ENCODE measurements at places on chromosomes 6 and 20.

DNA sequence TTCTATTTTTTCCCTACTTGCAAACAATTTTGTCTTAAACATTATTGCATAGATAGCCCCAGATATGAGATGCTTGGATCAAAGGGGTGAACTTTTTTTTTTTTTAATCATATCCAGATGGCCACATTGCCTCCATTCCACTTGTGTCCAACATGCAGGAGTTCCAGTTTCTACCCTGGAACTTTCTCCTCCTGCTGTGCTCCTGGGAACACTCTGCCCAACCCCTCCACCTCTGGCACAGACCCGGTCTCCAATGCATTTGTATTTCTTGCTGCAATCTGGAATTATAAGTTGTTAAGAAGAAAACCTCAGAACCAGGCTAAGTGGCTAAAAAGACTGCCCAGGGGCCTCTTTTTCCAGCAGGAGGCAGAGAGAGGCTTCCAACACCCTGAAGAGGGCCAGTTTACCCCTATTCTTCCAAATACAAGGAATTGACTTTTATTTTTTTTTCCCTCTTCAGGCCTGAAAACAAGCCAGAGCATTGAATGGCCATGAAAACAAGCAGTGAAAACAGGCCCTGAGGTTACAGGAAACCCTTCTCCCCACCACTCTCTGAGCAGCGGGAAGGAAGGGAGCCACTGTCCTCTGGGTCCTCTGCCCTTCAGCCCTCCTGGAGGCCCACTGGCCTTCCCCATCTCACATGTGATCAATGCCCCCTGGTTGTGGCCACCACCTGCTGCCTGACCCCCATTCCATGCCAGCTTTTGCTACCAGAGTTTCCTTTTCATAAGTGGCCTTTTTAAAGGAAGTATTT, 44.3 kb downstream of the PDYN start:
- DNase-seq, result no peak

- no peak for DNase-seq
These were observed 627 bp downstream of the RPS18 start for GRCh38 chr6:33272275-33273128.

DNA sequence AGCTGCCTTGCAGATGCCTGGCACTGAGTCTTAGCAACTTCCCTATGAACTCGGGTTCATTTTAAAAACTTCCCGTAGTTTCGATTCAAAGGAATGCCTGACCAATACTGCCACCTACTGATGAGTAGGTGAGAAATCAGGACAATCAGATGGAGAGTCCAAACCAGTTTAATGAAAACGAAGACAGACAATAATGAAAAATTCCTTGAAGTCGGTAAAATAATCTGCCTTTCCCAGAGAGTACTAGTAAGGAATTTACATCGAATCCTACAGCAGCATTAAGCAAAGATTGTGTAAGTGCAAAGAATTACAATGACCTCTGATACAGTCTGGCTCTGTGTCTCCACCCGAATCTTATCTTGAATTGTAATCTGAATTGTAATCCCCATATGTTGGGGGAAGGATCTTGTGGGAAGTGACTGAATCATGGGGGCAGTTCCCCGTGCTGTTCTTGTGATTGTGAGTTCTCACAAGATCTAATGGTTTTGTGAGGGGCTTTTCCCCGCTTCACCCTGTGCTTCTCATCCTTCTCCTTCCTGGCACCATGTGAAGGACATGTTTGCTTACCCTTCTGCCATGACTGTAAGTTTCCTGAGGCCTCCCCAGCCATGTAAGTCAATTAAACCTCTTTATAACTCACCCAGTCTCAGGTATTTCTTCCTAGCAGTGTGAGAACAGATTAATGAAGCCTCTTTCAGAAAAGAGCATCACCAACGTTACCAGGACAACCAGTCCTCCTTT, 134.4 kb downstream of the ARHGAP18 start:
- DNase-seq, result no peak

- no peak for DNase-seq
These were observed 115.9 kb downstream of the PREX1 start for GRCh38 chr20:48711696-48712464.

DNA sequence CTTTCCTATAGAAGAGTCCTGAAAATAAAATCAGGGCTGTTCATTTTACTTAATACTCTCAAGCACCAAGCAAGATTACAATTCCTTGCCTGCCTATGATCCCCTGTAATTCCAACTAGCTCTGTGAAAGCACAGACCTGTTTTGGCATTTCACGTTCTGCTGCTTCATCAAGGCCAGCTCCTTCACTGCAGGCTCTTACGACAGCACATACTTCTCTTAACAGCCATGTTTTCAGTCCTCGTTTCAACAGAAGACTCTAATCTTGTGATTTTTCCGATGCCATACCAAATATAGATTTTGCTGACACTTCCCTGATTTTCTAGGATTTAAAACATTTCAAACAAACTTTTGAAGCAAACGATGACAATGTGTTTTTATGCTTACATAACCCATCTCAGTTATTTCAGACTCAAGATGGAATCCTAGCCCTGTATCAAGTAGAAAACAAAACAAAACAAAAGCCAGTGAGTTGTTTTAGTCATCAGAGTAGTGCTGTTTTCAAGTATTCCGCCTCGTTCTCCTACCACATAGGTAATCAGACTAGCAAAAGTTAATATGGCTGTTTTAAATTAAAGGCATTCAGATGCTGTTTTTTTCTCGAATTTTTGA, 616.5 kb upstream of the CITED2 start:
- no peak for DNase-seq

GRCh38 chr6:148932731-148933130, 185.9 kb downstream of the UST start:
- no peak for DNase-seq

GRCh38 chr6:118974790-118975189, 39.8 kb upstream of the MCM9 start:
- no peak for DNase-seq

GRCh38 chr6:31400467-31401289, 2.7 kb upstream of the MICA start:
- peak; percentile 71 for DNase-seq

GRCh38 chr6:45690846-45691245, 313.1 kb upstream of the SUPT3H start:
- DNase-seq, result no peak

DNA sequence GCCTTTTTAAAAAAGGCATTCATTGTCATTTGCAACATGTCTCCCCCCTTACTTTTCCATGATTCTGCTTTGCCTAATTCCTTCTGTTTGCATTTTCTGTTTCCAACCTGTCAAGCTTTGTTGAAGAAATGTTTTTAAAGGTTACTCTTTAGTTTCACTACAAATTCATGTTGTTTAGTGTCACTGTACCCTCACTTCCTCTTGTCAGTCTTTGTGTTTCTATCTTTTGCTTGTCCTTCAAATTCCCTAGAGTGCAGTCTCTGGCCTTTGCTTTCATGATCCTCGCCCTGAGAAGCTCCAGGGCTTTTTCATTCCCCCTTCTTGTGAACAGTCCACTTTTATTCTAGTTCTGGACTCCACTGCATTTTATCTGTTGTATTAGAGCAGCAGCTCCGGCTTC, 90.6 kb downstream of the MAP3K4 start:
- DNase-seq, result no peak

- DNase-seq, result no peak
These were observed 1.9 kb upstream of the PTPN1 start for GRCh38 chr20:50508171-50508755.

DNA sequence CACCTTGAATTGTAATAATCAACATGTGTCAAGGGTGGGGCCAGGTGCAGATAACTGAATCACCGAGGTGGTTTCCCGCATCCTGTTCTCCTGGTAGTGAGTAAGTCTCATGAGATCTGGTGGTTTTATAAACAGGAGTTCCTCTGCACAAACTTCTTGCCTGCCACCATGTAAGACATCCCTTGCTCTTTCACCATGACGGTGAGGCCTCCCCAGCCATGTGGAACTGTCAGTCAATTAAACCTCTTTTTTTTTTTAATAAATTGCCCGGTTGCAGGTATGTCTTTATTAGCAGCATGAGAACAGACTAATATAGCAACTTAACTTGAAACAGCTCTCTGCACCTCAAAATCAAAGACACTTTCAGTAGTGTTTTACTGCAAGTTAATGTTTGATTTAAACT, 121.6 kb downstream of the OGFRL1 start:
- no peak for DNase-seq

DNA sequence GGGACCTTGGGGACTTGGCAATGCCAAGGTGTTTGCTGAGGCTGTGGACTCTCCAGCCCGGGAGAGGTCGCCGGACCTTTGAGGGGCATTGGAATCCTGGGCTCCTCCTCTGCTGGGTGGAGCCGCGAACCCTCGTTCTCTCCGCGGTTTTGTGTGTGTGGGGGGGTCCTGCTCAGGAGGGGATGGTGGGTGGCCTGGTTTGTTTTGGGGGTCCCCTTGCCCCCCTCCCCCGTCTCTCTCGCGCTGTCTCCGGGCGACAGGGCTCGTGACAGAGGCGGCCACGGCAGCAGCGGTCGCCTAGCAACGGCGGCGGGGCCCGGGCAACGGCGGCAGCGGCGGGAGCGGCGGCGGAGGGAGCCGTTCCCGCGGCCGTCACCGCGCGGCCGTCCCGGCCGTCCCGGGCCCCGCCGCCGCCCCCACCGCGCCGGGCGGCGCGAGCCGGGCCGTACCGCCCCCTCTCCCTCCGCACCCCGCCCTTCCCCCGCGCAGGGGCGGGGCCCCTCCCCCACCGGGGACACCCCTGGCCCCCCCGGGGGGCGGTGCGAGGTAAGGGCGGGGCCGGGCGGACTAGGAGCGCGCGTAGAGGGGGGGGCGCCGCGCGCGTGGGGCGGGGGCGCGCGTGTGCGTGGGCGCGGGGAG, 7.8 kb downstream of the SYNGAP1 start:
- DNase-seq, result no peak

GRCh38 chr6:326896-327537, 34.7 kb downstream of the DUSP22 start:
- DNase-seq, result no peak

- no peak for DNase-seq
These were observed 4.1 kb downstream of the SH3BGRL2 start for GRCh38 chr6:79635232-79635543.

- DNase-seq, result no peak
These were observed 116.1 kb downstream of the VEGFA start for GRCh38 chr6:43886067-43886461.

GRCh38 chr20:8073024-8073832, 53.7 kb upstream of the TMX4 start:
- DNase-seq, result no peak

GRCh38 chr6:138847884-138848283, 52.0 kb downstream of the ECT2L start:
- DNase-seq, result no peak

DNA sequence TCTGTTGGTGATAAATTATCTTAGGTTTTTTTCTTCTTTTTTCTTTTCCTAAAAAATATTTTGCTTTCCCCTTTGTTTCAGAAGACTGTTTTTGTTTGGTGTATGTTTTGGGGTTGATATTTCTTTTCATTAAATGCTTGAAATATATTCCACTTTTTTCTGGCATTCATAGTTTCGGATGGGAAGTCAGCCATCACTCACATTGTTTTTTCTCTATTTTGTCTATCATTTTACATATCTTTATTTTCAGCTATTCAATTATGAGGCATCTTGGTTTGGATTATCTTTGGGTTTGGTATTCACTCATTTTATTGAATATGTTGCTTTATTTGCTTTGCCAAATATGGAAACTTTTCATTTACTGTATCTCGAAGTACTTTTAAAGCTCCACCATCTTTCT, 600.5 kb upstream of the EYS start:
- DNase-seq, result no peak

DNA sequence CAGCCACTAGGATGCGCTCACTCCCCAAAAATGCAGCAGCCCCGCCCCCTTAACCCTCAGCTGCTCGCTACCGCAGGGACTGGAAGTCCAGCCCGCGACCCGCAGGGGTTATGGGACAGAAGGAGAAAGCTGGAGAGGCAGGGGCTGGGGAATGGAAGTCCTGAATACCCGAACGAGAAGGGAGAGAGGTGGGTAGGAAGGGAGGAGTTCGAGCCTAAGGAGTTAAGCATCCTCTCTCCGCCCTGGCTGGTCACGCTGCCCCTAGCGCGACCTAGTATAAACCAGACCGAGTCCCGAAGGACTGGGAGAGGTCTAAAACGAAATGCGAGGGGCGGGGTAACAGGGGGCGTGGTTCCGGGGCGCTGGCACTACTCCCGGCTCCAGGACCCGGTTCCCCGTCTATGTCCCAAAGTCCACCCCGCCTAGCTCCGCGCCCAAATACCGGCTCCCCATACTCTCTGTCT, 448 bp upstream of the DDAH2 start:
- peak; percentile 91 for DNase-seq

DNA sequence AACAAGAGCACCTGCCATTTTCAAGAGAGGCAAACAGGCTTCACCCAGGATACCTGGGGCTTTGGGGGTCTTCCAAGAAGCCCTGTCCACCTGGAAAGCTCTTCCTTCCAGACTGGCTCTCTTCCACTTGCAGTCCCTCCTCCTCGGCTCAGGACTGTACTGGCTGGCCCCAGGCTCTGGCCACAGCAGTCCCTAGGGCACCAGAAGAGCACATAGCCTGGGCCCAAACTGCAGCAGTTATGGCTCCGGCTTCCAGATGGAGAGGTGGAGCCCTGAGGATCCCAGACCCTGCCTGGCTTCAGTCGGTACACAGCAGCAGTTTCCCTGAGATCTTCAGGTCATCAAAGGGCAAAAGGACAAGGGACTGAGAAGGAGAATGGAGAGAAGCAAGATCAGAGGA, 1.6 kb upstream of the SLC35B2 start:
- DNase-seq, result no peak

DNA sequence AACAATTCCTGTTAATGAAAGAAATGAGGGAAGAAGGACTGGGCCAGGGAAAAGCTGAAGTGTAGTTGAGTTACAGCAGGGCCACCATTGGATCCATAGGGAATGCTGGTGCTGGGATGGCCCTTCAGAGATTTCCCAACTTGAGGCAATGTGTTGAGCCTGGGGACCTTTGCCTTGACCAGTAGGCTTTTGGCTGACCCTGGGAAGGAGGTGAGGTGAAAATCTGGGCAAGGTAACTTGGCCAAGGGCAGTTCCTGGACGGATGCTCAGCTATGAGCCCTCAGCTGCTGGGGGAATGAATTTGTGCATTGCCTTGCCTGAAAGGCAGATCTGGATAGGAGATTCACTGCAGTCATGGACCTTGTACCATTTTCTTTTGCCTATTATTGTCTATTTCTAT, 20.4 kb downstream of the UTRN start:
- no peak for DNase-seq

DNA sequence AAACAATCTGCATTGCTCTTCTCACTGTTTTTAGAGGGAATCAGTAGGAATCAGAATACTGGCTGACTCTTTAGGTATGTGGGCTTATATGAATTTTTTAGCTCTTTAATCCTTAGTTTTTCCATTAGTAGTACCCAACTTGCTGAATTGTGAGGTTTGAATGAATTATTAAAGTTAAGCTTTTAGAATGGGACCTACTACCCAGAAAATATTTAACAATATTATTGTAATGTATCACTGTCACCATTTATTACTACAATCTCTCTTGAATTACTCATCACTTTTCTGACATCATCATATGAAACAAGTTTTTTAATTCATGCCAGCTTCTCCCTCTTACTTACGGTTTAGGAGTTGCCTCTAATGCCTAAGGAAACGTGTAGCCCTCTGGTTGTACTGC, 212.7 kb downstream of the BCKDHB start:
- no peak for DNase-seq

GRCh38 chr6:34154668-34155447, 9.0 kb upstream of the GRM4 start:
- no peak for DNase-seq

GRCh38 chr6:119071576-119071975, 6.9 kb downstream of the FAM184A start:
- no peak for DNase-seq

- no peak for DNase-seq
These were observed 453.0 kb downstream of the LMBRD1 start for GRCh38 chr6:69343851-69344250.

Data from breast epithelium (tissue), 4 donors.